ENCODE measurements at places on chromosomes 6 and 20.

DNA sequence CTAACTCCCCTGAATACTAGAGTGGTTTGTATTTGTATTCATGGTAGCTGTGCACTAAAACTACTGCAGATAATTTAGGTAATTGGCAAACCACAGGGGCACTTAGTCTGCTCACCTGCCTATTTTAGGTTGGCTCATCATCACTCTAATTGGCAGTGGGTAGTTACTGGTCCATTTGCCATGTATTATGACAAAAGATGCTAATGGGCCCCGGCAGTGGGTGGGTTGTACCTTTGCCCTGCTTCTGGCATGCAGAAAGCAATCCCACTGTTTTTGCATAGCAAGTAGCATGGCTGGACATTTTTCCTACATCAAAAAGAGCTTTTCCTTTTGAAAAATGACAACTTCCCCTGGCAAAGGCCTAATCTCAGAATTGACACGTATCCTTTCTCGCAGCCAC, 741.4 kb upstream of the MAP3K7 start:
- DNase-seq, result no peak

- no peak for DNase-seq
Measured at GRCh38 chr6:138682704-138683527, 90.7 kb upstream of the CCDC28A start.

GRCh38 chr6:13253272-13253671, 75.1 kb downstream of the TBC1D7 start:
- DNase-seq, result no peak

DNA sequence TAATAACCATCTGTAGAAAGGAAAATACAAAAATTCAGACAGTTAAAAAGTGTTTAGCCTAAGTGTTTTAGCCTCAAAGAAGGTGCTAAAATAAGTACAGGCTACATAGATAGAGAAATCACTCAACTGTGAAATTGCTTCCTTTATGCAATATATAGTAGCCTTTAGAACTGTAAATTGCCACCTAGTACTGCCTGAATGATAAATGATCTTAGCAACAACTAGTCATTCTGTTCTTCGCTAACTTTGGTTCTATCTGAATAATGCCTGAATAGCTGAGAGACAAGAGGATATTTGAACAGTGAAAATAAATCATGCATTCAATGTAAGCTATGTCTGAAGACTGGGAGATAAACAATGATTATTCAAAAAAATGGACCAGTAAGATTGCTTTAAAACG, 603.3 kb upstream of the PTCHD4 start:
- no peak for DNase-seq

- no peak for DNase-seq
Measured at GRCh38 chr6:23457321-23457720, 668.7 kb upstream of the NRSN1 start.
